NCI-H1105 (cell line): ENCODE measurements at places on chromosomes 13 and 19.
A peak's percentile ranks its signal among the peaks of the same experiment; 100 is the strongest.

- DNase-seq, result no peak
Measured at GRCh38 chr13:77377016-77377415, 50.1 kb upstream of the MYCBP2 start.

DNA sequence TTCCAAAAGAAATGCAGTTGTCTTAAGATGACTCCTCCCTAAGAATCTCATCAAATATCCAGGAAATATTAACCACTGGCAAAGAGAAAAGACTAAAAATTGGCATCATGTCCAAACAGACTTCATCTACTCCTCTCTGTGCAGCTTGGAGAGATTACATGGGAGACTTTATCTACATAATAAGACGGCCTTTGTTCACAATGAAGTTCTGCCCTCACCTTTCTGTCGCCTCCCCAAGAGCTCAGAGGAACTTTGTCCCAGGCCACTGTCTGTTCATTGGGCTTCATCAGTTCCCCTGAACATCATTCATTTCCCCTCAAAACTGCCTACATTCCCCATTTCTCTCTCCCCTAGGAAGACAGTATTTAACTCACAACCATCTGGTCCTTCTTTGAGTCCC, 22.4 kb upstream of the MRI1 start:
- DNase-seq, result no peak

DNA sequence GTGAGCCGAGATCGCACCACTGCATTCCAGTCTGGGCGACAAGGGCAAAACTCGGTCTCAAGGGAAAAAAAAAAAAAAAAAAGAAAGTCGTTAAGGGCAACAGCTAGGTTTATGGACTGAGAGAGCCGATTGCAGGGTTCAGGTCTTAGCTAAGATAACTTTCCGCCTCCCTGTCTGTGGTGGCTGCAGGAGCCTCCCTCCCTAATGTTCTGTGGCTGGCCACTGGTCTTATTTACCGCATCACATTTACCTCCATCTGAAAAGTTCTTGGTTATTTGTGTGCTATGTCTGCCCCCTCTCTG, 722 bp upstream of the CRTC1 start:
- DNase-seq, result no peak

- no peak for DNase-seq
Measured at GRCh38 chr13:72462726-72463125, 264.7 kb downstream of the MZT1 start.

- peak; percentile 65 for DNase-seq
Measured at GRCh38 chr19:28864024-28864503, 348.9 kb downstream of the UQCRFS1 start.

DNA sequence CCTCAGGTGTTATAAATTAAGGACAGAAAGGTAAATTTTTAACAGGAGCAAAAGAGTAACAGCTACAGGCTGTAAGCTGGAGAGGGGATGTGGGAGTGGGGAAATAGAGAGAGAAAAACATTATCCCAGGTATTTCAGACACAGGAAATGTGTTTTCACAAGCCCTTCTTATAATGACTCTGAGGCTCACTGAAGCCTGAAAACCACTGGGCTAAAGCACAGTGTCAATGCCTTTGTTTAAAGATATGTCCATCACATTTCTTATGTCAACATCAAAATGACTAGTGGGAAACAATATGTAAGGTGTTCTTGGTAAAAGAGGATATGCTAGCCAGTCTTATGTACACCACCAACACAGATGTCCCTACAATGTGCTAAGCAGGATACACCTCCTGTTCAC, 365.9 kb downstream of the FGF14 start:
- DNase-seq, result no peak

GRCh38 chr19:48512504-48513288, 1.1 kb upstream of the LMTK3 start:
- no peak for DNase-seq

DNA sequence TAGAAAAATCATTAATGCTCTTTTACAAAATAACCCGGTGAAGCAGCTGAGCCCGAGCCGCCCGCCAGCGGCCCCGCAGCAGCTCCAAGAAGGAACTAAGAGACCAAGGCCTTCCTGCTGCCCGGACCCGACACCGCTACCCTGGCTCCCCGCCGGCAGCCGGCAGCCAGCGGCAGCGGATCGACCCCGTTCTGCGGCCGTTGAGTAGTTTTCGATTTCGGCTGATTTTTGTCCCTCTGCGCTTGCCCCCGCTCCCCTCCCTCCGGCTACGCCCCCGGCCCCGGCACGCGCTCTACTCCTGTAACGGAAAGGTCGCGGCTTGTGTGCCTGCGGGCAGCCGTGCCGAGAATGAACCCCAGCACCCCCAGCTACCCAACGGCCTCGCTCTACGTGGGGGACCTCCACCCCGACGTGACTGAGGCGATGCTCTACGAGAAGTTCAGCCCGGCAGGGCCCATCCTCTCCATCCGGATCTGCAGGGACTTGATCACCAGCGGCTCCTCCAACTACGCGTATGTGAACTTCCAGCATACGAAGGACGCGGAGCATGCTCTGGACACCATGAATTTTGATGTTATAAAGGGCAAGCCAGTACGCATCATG, at the start of gene PABPC3:
Gene PABPC3 (plus strand): TSS at position 286 of the 603 bp plus-strand sequence. CDS start 63 bp downstream, at position 349.
- no peak for DNase-seq

- DNase-seq, result no peak
Measured at GRCh38 chr13:39347926-39348901, 254.8 kb downstream of the LHFPL6 start.

GRCh38 chr19:17184371-17184841, 30.8 kb upstream of the USE1 start:
- DNase-seq, result no peak

DNA sequence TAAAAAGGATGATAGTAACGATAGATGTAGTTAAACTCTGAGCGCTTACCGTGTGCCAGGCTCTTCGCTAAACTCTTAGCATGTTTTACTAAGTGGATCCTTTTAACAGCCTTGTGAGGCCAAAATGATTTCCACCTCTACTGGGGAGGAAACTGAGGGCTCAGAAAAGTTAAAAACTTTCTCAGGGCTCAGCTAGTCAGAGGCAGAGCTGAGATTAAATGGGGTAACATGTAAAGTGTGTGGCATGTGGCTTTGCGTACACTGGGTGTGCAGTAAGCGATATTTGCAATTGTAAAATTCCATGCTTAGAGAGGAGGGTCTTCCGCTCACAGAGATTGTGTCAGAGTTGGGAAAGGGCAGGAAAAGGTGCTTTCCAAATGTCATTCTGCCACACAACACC, 1.7 kb downstream of the U2AF2 start:
- DNase-seq, result no peak

- DNase-seq, result no peak
Measured at GRCh38 chr19:29741776-29742175, 26.7 kb upstream of the C19orf12 start.

- DNase-seq, result no peak
Measured at GRCh38 chr13:67515895-67516294, 285.8 kb upstream of the PCDH9 start.

- no peak for DNase-seq
Measured at GRCh38 chr13:40406405-40407120, 259.9 kb downstream of the FOXO1 start.

- DNase-seq, result no peak
Measured at GRCh38 chr13:94712812-94713560, 641 bp upstream of the SOX21 start.

GRCh38 chr13:75806117-75806516, 170.0 kb downstream of the LMO7 start:
- DNase-seq, result no peak

GRCh38 chr13:42270857-42271215, 1.1 kb upstream of the AKAP11 start:
- DNase-seq, result no peak

DNA sequence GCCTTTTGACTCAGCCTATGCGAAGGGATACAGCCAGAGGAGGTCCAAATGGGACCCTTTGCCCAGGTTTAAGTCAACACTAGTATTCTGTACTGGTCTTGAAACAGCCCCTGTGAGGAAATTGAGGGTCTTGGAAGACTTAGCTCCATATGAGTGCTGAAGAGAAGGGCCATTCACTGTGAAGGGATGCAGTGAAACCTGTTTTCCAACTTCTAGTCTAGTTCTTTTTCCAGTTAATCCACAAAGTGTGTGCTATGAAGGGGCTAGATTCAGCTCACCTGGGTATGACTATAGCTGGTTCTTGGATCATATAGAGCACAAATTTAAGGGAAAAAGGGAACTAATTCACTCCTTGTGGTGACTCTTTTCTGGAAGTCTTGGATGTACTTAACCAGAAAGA, 4.0 kb downstream of the ZBTB32 start:
- no peak for DNase-seq

GRCh38 chr13:113770441-113770840, 11.4 kb downstream of the TMEM255B start:
- DNase-seq, result no peak

GRCh38 chr13:61795580-61795979, 379.9 kb upstream of the PCDH20 start:
- no peak for DNase-seq

DNA sequence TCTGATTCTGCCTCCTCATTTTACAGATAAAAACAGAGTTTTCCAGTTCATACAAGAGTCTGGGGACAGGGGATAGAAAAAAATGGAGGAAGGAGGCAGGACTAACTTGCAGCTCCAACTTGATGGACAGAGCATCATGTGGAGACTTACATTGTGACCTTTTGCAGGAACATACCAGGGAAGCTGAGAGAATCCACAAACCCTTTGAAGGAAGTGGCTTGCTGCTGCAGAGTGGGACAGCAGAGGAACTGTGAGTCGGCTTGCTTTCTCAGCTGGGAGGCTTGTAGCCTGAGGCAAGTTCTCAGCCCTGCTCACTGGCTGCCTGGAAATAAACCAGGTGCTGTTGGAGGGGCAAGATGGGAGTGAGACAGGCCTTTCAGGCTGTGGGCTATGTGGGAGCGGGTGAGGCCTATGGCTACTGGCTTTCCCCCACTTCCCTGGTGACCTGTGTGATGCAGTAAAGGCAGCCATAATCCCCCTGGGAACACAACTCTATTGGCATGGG, 614.4 kb downstream of the KCTD12 start:
- DNase-seq, result no peak

- DNase-seq, result no peak
Measured at GRCh38 chr19:33559996-33560395, 38.4 kb upstream of the PEPD start.

DNA sequence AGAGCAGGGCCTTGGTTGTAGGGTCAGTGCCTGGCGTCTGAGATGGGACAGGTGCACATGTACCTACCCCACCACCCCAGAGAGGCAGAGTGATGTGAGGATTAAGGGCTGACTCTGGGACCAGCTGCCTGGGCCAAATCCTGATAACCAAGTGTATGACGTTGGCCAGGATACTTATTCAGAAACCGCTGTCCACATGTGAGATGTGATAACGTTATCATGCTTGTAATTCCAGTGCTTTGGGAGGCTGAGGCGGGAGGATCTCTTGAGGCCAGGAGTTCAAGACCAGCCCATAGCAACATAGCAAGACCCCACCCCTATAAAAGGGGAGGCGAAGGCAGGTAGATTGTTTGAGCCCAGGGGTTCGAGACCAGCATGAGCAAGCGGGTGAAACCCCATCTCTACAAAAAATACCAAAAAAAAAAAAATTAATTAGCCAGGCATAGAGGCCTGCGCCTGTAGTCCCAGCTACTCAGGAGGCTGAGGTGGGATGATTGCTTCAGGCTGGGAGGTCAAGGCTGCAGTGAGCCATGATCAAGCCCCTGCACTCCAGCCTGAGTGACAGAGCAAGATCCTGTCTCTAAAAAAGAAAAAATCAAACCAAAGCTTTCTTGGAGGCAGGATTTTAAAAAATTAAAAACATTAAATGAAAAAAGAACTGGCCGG, 10.0 kb downstream of the ADGRE5 start:
- DNase-seq, result no peak

DNA sequence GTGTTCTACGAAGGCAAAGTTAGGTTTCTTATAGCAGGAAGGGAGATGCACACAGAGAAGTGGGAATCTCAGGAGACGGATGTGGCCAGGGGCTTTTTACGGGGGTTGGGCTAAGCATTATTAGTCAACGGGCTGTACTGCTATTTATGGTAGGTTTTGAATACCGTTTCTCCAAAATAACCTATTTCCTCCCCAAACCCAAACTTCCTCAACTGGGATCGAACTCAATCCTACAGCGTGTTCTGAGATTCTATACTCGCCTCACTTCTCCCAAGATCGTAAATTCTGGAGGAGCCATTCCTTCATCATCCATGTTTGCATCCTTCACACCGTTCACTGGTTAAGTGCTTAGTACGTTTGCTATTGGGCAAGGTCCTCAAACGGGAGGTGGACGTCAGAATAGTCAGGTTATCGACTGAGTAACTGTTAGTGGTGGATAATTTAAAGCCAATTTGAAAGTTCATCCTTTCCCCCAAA, 1.2 kb upstream of the TRIM13 start:
- no peak for DNase-seq

- no peak for DNase-seq
Measured at GRCh38 chr19:49558591-49558990, 21.8 kb downstream of the NOSIP start.

GRCh38 chr19:27955485-27956480, 1257.2 kb downstream of the UQCRFS1 start:
- no peak for DNase-seq

GRCh38 chr13:98184792-98185191, 7.7 kb upstream of the RNF113B start:
- no peak for DNase-seq

- DNase-seq, result no peak
Measured at GRCh38 chr13:112184851-112185371, 118.0 kb downstream of the SOX1 start.

DNA sequence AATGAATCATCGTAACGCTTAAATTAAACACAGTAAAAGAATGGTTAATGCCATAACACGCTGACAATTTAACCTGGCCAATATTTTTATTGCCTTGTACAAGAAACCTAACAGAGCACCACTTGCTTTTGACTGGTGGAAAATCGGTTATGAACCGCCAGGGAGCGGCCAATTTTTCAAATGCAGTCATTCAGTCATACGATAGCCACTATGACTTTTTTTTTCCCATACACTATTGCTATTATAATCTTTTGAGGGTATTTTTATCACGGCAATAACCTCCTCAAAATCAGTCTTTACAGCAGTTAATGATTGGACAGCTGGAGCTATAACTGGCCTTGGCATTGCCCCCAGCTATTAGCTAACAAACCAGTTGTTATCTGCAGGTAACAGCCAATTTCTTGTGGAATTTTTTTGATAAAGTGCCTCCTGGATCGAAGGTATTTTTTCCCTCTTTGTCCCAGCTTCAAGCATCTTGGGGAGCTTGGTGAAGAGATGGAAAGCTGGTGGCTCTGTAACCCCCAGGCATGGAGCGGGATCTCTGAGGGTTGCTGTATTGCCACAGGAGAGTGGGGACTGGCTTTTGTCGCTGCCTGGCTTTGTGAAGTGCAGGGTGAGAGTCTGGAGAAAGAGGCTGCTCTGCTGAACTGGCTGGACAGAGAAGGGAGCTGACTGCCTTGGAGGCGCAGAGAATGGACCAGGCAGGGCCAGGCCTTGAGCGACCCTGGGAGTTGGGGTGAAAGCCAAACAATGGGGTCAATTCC, 198.4 kb upstream of the ZNF536 start:
- no peak for DNase-seq

GRCh38 chr19:54307389-54308020, 5.5 kb downstream of the LILRA5 start:
- no peak for DNase-seq

GRCh38 chr19:1566392-1567115, 1.6 kb downstream of the MEX3D start:
- peak; percentile 33 for DNase-seq

GRCh38 chr19:42374826-42375376, 15.2 kb downstream of the CNFN start:
- DNase-seq, result no peak
